ENCODE measurements at places on chromosomes 12 and 14.

DNA sequence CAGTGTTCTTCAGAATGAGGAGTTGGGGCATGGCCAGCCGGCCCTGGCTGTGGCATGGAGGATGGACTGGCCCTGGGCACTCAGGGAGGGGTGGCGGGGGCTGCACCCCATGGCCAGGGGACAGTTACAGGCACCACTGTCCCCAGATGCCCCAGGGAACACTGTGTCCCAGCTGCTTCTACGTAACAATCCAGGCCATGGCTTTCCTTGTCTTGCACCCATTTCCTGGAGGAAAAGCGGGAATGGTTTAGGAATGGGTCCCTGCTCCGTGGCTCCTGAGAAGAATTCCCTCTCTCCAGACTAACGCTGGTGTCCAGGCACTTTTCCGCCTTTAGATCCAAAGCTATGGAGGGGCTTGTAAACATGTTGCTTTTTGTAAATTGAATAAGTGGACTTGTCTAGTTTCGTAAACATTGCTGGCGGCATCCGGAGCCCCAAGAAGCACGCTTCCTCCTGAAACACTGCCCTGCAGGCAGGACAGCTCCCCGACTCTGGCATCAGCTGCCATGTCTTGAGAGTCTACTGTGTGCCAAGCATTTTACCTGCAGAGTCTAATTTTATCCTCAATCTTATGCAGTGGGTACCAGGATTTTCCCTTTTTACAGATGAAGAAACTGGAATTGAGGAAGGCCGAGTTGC, 238.3 kb downstream of the SLC41A2 start:
- DNase-seq, result no peak

- no peak for DNase-seq
Measured at GRCh38 chr14:67228325-67228984, 12.8 kb upstream of the PALS1 start.

- no peak for DNase-seq
Measured at GRCh38 chr12:93448796-93449195, 7.0 kb upstream of the UBE2N start.

GRCh38 chr14:71659159-71659558, 273.1 kb upstream of the RGS6 start:
- DNase-seq, result no peak

DNA sequence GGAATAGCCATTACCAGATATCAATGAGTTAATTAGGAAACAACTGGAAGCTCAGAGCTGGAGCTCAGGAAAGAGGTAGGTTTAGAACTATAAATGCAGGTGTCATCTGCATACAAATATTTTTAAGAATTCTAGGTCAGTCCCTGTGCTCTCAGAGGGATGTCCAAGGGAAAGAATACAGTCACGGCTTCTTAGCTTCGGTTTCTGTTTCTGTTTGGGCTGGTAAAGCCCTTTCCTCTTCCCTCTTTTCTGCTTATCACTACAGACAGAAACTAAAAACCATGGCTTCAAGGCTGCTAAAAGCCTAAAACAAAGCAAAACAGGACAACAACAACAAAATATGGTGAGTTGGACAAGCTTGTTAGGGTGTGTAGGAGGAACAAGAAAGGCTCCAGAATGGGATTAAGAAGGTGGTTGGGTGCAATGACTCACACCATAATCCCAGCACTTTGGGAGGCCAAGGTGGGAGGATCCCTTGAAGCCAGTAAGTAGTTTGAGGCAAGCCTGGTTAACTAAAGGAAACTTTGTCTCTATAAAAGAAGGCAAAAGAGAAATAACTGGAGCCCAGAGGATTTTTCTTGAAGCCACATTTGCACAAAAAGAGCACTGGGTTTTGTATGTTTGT, 113.0 kb downstream of the SEC23A start:
- no peak for DNase-seq

DNA sequence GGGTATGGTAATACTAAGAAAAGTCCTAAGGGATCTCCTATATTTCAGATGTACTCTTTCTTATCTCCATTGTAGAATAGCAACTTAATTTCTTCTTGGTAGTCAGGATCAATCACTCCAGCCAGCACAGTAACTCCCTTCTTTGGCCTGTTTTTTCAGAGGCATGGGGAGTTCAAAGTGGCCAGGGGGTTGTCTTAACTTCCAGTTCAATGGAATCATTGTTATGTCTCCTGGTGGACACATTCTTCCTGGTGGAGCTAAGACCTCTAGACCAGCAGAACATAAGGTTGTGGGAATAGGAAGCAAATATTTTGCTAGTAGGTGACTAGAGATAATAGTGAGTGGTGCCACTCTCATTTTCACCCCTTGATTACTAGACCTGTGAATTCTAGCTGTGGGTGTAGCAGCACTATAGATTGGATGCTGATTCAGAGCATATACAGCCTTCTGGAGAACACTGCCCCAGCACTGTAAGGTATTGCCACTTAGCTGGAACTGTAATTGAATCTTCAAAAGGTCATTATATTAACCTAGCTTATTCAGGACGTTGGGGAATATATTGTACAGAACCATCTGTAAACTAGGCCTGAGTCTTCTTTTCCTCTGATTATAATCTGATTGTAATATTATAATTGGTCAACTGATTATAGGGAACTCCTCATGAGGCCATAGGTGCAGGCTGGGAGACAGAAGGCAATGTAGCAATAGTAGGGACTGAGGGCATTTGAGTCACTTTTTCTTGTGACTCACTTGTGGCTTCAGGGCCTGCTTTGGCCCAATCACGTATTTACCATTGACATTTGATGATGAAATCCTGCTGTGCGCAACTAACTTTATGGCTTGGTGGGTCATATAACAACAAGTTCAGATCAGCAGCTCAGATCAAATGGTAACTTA, 60.2 kb upstream of the ATP2B1 start:
- peak; percentile 12 for DNase-seq

GRCh38 chr12:114580306-114580705, 103.7 kb downstream of the TBX3 start:
- no peak for DNase-seq

- no peak for DNase-seq
Measured at GRCh38 chr14:24060984-24061913, 9.4 kb downstream of the CARMIL3 start.

DNA sequence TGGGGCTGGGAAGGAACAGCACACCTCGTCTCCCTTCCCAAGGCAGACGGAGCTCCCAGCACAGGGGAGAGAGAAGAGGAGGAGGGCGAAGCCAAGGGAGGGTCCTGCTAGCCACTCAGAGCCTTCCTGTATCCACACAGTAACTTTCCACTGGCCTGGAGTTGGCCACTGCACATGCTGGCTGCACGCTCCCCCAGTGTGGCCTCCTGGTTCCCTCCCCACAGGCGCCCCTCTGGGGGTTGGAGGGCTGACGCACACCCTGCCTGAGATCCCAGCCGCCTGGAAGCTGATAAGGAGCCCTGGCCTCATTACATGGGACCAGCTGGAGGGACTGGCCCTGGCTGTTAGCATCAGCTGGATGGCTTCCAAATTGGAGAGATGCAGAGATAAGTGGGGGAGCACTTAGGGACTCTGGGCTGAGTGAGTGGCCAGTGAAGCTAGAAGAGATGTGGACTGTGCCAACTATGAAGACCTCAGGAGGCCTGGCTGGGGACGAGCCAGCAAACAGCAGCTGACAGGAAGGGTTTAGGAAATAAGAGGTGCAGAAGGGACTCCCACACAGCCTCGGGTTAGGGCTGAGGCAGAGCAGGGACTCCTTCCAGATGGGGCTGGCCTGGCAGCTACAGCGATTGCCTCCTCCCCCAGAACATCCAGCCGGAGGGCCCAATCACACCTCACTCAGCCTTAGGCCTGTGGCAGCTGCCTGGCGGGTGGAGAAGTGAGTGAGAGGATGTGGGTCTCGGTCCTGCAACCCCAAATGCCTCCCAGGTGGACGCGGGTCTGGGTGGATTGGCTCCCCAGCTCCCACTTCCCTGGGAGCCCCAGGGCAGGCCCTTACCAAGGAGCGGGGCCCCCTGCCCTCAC, 26.3 kb upstream of the BCDIN3D start:
- no peak for DNase-seq

DNA sequence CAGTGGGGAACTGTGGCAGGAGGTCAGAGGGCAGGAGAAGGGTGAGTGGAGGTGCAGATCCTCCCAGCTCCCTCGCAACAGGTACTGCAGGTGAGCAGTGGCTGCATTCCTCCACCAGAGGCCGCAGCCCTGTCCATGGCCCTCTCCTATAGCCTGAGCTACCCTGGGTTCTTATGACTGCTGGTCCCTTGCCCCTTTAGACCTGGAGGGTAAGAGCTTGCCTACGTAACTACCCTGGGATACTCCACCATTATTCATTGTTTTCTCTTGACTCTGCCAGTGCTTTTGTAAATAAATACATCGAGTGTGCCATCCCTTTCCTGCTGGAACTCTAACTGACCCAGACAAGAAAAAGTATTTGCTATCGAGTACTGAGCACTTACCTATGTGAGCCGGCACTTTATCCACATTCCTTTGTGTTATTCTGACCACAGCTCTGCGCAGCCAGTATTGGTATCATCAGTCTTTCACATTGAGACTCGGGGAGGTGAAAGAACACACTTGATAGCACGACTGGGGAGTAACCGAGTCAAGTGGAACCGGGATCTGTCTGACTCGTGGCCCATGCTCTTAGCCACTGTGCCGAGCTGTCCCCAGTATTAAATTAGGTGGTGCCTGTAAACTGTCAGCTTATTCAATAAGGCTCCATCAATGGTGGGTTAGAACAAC, 38.5 kb downstream of the LTBP2 start:
- no peak for DNase-seq

DNA sequence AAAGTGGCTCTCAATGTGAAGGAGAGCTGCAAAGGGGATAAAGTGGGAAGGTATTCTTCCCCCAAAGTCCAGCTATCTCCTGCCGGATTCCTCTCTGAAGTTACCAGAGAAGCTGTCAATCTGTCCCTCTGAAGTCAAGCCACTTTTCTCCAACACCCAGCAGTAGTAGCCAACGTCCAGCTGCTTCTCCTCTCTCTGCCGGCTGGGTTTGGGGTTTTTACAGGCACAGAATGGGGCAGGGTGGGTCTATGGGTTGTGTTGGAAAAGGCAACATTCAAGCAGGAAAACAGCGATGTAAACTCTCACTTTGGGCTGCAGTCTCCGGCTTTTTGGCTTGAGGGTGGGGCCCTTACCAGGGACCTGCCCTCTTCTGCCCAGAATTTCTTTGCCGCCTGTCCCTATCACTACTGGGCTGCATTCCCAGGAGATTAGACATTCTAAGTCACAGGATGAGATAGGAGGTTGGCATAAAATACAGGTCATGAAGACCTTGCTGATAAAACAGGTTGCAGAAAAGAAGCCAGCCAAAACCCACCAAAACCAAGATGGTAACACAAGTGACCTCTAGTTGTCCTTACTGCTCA, 16.3 kb downstream of the CAPZA3 start:
- DNase-seq, result no peak

GRCh38 chr12:105980533-105980932, 158.2 kb downstream of the NUAK1 start:
- no peak for DNase-seq

GRCh38 chr14:99497341-99497740, 16.1 kb downstream of the CCNK start:
- no peak for DNase-seq

DNA sequence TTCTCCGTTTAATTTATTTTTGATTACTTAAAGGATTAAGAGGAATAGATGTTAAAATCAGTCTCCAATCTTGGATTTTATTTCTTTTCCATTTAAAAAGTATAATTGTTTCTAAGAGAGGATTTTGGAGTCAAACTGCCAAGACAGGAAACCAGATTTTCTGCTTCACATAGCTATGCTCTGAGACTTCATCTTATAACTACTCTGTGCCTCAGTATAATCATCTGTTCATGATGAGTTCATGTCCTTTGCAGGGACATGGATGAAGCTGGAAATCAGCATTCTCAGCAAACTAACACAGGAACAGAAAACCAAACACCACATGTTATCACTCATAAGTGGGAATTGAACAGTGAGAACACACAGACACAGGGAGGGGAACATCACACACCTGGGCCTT, 9.0 kb upstream of the TAS2R31 start:
- no peak for DNase-seq

GRCh38 chr12:76555231-76555767, 4.3 kb downstream of the OSBPL8 start:
- no peak for DNase-seq

DNA sequence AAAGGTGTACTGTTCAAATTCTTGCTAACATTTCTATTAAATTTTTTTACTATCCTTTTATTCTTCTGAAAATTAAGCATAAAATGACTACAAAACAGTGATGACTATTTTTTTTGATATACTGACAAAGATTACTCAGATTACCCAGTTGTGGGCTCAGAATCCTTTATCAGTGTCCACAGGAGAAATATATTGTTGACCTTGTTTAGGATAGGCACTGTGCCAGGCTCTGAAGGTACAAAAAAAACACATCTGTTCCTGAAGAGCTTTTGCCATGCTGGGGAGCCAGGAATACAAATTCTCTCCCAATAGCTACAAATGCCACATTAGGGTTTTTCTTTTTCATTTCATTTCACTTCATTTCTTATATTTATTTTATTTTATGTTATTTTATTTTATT, 26.9 kb upstream of the GCH1 start:
- DNase-seq, result no peak

GRCh38 chr12:19203539-19204506, 74.3 kb downstream of the PLEKHA5 start:
- no peak for DNase-seq

- DNase-seq, result no peak
Measured at GRCh38 chr12:57907281-57907680, 34.1 kb upstream of the ATP23 start.

DNA sequence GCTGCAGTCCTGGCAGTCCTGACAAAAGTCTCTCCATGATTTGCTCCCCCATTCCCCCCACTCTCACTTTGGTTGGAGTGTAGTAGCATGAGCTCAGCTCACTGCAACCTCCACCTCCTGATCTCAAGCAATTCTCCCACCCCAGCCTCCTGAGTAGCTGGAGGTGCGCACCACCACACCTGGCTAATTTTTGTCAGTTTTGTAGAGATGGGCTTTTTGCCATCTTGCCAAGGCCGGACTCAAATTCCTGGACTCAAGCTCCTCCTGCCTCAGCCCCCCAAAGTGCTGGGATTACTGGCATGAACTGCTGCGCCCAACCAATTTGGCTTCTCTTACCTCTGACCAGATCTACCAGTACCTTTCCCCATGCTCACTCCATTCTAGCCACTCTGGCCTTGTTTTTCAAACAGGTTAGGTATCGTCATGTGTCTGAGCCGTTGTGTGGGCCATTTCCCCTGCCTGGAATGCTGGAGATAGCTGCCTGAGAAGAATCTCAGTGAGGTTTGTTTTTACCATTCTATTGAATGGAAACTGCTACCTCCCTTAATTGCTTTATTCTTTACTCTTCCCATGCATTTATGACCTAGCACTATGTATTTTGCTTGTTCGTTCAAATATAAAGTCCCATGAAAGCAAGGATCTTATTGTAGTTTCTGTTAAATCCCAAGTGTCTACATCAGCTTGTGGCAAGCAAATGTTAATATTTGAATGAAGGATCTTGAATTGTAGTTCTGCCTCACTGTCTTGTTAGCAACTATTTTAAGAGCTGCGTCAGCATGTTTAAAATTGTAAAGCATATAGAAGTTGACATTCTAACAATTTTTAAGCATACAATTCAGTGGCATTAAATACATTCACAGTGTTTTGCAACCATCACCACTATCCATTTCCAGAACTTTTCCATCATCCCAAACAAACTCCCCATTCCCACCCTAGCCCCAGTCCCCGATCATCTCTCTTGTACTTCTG, 39.7 kb downstream of the CPSF6 start:
- DNase-seq, result no peak

- no peak for DNase-seq
Measured at GRCh38 chr14:28577711-28578131, 188.9 kb upstream of the FOXG1 start.

Measured in CD4-positive, alpha-beta T cell treated with Interleukin-6 at 100 ng/mL for 8 hours (primary cell).